ENCODE measurements at places on chromosomes 6 and 20.

GRCh38 chr20:59125836-59126235, 37.8 kb upstream of the ZNF831 start:
- no peak for DNase-seq

DNA sequence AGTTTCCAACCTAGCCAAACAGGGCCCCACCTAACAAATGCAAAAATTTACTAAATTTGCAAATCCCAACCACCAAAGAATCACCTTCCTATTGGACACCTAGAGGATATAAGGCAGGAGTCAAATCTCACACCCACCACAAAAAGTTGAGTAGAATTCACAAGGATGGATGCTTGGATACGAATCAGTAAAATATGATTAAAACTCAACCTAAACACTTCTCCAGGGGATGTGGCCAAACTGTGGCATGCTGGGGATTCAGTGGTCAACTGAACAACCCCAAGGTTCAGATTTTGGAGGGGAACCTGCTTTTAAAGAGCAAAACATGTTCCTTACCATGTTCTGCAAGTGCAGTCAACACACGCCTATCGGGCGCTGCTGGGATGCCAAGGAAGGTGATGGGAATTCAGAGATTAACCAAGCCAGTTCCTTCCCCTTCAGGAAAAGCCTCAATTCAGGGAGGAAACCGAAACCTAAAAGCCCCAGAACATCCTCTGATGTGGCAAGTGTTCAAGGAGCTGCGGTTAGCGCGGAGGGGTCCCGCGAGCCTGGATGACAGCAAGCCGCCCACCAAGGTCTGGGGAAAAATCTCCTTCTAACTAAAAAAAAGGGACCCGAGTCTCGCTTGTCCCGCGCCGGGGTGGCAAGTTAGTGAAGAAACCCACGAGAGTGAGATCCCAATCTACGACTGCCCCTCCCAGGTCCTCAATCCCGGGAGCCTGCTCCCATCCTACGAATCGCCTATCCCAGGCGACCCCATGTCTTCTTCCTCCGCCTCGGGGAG, 902 bp downstream of the SAMHD1 start:
- peak; percentile 32 for DNase-seq

DNA sequence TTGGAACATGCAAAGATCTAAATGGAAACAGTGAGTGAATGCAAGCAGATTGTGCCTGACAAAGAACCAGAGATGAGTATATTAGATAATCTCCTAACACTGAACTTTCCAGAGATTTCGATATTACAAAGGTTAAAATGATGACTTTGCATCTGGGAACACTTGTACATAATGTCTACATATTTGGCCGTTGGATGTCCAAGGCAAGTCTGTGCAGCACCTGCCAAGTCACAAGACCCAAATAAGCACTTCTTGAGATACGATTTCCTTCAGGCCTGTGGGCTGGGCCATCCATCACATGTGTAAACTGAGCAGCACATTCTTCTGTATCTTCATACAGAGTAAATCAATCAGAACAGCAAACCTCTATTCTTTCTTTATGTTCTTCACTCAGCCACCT, 32.5 kb upstream of the SMLR1 start:
- DNase-seq = no peak

DNA sequence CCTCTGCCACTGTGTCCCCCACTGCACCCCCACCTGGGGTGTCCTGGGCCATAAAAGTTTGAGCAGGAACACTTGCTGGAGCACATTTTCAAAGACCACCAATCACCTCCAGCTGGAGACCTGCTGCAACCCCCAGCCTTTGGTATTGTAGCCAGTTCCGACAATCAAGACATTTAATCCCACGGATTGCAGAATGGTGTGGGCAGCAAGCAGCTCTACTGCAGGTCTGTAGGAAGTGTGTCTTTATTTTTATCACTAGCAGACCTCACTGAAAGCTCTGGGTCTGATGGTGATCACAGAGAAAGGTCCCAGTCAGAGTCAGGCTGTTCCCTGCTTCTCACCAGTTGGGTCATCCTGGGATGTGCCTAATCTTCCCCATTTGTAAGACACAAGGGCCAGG, 167.1 kb upstream of the ECI2 start:
- no peak for DNase-seq

DNA sequence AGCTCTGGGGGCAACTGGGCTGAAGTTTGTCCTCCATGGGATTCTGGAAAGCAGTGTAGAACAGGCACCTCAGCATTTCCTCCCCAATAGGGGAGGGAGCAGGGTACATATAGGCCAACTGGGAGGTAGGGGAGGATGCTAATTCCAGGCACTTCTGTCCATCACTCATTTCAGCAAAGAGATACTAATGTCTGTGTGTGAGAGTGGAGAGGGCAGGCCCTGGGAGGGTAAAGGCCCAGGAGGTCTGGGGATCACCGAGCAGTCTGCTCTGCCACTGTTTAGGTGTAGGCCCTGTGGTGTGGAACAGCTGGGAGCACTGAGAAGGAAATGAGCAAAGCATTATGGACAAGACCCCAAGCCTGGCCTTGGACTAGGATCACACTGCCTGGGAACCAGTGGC, 158.7 kb downstream of the SLC24A3 start:
- no peak for DNase-seq

DNA sequence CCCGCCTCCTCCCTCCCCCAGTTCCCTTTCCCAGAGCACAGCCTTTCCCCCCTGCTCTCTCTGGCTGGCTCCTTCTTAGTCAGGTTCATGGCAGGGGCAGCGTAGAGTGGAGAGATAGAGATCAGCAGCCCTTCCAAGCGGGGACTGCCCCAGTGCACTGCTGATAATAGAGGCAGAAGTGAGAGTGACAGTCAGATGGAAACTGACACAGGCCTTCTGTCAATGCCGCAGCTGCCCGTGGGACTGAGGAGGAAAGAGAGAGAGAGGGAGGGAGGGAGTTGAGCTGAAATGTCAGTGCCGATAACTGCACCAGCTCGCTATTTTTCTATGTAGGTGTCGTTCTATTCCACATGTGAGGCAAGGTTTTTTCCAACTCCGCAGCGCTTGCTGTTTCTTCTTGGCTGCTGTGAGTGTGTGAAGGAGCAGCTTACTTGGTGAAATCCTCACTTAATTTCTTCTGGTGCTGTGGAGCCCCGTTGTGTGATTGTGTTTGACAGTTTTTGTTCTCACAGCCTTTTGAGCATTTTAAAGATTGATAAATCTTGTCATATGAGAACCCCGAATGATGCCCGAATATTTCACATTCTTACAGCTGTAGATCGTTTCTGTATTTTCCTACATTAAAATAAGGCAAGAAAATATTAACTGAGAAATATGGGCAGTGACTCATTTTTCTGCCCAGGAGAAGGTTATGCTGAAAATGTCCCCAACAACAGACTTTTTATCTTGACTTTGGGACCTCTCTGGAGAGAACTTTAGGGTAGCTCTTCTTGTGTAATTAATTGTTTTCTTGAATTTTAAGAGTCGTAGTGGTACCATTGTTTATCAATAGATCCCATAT, 386.4 kb upstream of the MMS22L start:
- DNase-seq = no peak

DNA sequence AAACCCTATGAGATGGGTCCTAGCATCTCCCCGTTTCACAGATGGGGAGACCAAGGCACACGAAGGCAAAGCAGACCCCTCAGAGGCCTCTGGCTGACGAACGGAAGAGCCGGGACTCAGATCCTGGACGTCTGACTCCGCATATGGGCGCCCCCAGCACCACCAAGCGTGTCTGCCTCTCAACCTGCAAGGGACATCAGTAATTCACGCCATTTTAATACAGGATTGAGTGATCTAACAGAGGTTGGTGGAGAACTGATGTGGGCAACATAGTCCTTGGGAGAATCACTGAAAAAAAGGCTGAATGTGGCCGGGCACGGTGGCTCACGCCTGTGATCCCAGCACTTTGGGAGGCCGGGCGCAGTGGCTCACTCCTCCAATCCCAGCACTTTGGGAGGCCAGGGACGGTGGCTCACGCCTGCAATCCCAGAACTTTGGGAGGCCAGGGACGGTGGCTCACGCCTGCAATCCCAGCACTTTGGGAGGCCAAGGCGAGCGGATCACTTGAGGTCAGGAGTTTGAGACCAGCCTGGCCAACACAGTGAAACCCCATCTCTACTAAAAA, 206.6 kb downstream of the DLL1 start:
- no peak for DNase-seq

- DNase-seq = no peak
These were observed 23.0 kb downstream of the PRR18 start for GRCh38 chr6:166285233-166285632.

GRCh38 chr20:10854976-10855375, 181.2 kb upstream of the JAG1 start:
- peak; percentile 42 for DNase-seq

GRCh38 chr20:1426231-1426849, 33.5 kb upstream of the FKBP1A start:
- no peak for DNase-seq

DNA sequence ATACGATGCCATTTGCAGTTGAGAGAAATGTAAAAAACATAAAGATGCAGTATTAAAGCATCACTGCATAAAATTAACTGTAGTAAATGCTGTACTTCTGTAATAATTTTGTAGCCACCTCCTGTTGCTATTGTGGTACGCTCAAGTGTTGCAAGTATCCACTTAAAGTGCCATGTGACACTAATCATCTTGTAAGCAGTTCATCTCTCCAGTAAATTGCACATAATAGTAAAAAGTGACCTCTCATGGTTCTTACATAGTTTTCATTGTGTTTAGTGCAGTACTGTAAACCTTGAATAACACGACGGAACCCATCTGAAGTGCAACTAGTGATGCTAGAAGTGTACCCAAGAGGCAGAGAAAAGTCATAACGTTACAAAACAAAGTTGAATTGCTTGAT, 190.1 kb upstream of the VGLL2 start:
- DNase-seq = no peak

- no peak for DNase-seq
These were observed 40.9 kb upstream of the PKIB start for GRCh38 chr6:122569230-122569771.

DNA sequence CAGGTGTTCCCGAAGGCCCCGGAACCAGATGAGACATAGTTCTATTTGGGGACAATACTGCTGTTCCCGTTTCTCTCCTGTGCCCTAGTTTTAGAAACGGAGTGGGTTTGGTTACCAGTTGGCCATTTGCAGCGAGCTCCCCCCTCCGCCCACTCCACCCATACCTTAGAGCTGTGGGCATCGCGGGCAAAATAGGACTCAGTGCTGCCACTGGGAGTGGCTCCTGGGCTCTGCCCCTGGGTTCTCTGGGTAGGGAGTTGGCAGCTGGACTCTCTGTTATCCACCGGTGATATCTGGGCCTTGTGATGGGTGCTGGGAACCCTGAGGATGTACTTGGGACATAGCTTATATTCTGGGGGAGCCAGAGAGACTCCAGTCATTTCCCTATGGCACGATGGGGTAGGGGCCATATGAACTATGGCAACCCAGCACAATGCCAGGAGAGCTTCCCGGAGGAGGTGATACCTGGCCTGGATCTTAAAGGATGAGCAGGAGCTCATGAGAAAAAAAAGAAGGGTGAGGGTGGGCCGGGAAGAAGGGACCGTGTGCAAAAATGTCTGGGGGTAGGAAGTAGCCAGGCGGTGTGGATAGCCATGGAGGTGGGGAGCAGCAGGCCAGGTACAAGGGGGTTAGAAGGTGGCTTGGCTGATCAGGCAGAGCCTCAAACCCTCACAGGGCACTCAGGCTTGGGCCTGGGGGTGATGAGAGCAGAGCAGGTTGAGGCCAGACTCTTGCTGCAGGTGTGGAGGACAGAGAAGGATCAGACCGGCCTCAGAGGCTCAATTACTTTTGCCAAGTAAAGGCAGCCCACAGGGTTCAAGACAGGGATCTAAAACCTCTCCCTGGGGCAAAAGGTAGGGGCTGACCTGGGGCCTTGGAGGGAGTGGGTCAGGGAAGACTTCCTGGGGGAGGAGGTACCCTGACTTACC, 9.6 kb downstream of the SRC start:
- no peak for DNase-seq

DNA sequence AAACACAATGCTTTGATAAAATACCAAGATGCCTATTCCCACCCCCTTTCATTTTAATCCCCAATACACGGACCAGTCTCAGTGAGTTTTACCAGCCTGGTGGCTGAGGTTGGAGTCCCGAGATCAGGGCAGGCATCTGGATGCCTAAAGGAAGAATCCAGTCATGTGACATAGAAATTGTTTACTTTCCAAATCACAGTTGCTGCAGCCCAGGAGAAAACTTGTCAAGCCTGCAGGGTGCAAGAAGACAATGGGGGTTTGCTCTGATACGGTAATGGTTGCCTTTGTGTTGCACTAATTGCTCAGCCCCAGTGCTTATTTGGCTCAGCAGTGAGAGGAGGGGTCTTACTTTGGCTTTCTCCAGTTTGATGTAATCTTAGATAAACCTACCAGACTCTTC, 308.5 kb upstream of the POU3F2 start:
- no peak for DNase-seq

DNA sequence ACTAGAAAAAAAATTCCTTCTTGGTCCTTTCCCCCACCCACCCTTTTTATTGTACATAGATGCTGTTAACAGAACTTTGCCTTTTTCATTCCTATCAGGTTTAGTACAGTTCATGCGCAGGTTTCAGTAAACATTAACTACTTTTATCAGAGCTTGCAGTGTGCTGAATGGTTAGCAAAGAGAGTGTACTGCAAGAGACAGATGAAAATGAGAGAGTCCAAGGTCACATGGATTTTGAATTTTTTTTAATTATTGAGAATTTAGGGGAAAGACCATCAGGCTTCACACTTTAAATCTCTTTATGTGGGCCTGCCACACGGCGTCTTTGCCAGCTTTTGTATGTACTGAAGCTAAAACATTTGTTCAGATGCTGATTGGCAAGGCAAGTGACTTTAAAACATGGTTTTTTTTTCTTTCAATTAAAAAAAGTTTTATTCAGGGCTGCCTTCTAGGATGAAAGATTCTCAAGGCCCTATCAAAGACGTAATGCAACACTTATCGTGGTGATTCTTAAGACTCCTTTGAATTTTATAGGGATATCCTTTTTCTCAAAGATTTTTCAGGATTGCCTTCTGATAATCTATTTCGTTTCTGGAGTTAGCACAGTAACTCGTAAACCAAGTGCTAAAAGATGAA, 32.2 kb downstream of the RREB1 start:
- DNase-seq = no peak

DNA sequence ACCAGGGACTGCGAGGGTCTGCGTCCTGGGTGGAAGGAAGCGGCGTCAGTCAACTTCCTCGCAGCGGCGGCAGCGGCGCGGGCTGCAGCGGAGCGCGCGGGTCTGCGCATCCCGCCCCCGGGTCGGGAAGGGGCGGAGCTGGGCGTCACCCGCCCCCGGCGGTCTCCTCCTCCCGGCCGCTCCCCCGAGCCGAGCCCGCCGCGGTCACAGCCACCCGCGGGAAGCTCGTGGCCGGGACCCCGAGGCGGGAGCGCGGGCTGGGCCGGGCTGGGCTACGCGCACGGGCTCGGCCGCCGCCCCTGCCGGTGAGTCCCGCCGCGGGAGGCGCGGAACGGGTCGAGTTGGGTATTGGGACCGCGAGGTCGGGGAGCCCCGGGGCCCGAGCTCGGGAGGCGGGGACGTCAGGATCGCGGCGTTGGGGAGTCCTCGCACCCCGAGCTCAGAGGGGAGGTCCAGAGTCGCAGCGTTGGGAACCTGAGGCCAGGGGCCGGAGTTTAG, at the start of gene PAQR8:
Gene PAQR8, plus strand, starts transcription at position 207 of the 498 bp plus-strand sequence. CDS start 41,063 bp downstream, outside the sequence.
- peak; percentile 61 for DNase-seq

- DNase-seq = no peak
These were observed 62.8 kb downstream of the IRF4 start for GRCh38 chr6:454148-454991.

GRCh38 chr20:57837208-57838035, 127.6 kb upstream of the PMEPA1 start:
- no peak for DNase-seq

All from fibroblast of pulmonary artery (primary cell).